ENCODE measurements at places on chromosomes 3 and 15. TPM values are rescaled to one million over a fixed set of nuclear protein-coding genes. Genes with fewer than 3 reads are reported as not detected.

DNA sequence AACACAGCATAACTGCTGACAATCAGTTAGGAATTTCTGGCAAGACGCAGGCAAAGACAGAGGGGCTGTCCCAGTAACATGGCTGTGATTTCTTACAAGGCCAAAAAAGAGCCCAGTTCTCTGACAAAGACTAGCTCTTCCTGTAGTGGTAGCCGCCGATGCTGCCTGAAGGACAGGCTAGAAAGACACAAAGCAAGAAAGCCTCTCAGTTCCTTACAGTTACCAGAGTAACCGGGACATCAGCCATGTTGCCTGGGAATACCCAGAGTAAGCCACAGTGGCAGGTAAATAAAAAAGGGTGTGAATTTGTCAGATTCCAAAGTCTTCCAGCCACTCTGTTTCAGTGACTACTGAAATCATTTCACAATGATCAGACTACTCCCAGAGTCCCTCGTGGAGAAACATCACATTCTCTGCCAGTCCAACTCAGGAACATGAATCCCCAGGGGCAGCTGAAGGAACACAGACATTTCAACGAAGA is 493.6 kb upstream of the ADAMTS9 start:
- no peak overlapping the region for H3K4me3 ChIP-seq
- H3K27ac ChIP-seq = peak overlapping the region; percentile 6
- no peaks in the 10 kb centered on the region for H3K36me3 ChIP-seq
- no peaks in the 10 kb centered on the region for H3K4me1 ChIP-seq

DNA sequence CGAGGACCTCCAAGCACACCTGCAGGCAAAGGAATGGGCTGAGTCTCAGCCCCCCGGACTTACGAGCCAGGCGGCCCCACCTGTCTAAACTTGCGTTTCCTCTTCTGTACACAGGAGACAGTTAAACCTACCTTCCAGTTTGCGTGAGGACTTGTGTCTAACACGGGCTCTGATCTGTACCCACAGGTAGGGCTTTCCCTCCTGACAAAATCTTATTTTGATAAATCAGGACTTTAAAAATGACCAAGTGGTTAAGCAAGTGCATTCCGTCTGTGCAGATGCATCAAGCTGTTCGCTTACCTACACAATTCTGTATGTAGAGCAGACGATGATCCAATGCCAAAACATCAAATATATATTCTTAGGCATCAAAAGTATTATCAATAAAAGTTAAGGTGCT is 238.0 kb downstream of the XXYLT1 start:
- no peaks in the 10 kb centered on the region for H3K36me3 ChIP-seq
- DNase-seq = no peak
- H3K4me1 ChIP-seq = peaks cover 11% of the 10 kb centered on the region
- H3K27ac ChIP-seq = no peak overlapping the region

DNA sequence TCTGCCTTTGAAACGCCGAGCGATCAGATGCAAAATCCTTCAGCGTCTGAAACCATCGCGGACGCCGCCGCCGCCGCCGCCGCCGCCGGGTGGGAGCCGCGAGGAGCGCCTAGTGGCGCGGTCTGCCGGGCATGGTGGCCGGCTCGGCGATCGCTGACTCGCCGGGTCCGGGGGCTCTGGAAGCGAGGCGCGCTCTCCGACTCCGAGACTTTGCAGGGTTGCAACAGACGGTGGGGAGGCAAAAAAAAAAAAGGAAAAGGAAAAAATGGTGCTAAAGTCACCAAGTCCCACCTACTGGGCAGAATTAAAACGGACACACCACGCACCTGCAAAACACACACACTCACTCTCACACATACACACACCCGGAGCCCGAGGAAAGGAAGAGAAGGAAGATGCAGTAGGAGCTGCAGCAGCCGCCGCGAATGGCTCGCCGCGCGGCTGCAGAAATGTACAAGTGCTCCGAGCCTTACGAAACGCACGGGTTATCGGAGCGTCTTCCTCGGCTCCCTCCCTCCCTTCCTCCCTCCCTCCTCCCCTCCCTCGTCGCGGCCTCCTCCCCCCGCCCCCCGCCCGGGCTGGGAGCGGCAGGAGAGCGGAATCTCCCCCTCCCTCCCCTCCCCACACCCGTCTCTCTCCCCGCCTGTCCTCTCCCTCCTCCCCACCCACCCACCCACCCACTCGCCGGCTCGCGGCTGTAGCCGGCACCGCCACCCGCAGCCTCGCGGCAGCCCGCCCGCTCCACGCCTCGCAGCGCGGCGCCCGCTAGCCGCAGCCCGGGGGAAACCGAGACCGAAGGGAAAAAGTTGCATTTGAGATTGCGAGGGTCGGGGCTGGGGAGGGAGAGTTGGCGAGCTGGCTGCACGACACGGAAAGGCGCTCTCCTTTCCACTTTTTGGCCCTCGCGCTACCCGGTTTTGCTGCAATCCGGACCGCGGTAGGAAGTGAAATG is at the start of gene NTRK3:
Gene NTRK3 (minus strand): TSS at position 461 of the 952 bp plus-strand sequence. CDS start 586 bp downstream, outside the sequence.
- no peak within 1 kb of the TSS for H3K27ac ChIP-seq
- peak; percentile 23 for DNase-seq
- no peaks in the 10 kb centered on the region for H3K4me1 ChIP-seq
- no peaks in the 10 kb centered on the region for H3K36me3 ChIP-seq

The ACKR2 gene
- 14.1 TPM for total RNA-seq

The STT3B gene
- 111 TPM for total RNA-seq

The MESP1 gene
- 1.9 TPM for total RNA-seq

DNA sequence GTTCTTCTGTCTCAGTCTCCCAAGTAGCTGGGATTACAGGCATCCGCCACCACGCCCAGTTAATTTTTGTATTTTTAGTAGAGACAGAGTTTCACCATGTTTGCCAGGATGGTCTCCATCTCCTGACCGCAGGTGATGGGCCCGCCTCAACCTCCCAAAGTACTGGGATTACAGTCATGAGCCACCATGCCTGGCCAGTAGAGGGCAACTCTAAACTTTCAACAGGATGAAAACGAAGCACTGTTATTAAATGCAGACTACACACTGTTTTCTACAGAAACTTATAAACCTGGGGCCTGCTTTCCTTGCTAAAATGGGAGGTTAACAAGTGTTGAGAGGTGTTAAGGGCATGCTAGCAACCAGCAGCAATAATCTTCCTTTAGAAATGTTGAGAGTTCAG is 7.6 kb downstream of the ARPC4 start:
- H3K4me1 ChIP-seq = no peaks in the 10 kb centered on the region
- peaks cover 66% of the 10 kb centered on the region for H3K36me3 ChIP-seq
- H3K27me3 ChIP-seq = no peaks in the 10 kb centered on the region
- no peak for DNase-seq
- H3K27ac ChIP-seq = no peak overlapping the region
- no peak overlapping the region for H3K4me3 ChIP-seq

DNA sequence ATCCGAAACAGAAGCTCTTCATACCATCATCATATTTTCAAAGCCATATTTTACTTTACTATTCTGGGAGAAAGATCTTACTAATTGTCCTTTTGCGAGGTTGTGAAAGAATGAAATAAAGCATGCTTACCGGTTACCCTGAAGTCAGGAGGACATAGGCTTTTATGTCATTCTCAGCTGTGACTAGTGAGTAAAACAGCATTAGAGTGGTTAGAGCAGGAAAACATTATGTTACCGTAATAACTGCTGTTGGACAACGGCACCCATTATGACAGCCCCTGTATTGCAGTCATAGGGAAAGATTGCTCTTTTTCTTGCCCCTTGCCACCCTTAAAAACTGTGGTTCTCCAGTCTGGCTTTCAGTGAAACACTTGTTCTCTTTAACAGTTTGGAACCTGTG is 1035.7 kb downstream of the ZPLD1 start:
- H3K4me3 ChIP-seq = no peak overlapping the region
- no peak for DNase-seq
- no peaks in the 10 kb centered on the region for H3K36me3 ChIP-seq

Measured in thyroid gland (tissue), 4 donors.